ENCODE measurements at places on chromosomes 4 and X.

DNA sequence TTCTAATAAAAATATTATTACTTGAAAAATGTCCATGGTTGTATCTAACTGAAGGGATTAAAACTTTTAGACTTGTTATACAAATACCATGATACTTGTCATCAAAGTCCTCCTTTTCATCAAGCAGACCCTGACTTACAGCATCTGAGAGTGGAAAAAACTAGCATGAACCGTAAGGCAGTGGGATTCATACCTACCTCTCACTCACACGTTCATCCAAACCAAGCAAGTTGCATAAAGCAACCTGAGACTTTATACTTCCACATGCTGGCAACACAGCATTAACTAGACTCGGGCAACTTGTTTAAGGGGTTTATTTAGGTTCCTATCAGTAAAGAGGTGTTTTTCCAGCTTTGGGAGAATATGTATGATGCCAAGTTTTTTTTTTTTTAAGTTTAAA lies 22.6 kb upstream of the TLR7 start:
- no peak for DNase-seq

DNA sequence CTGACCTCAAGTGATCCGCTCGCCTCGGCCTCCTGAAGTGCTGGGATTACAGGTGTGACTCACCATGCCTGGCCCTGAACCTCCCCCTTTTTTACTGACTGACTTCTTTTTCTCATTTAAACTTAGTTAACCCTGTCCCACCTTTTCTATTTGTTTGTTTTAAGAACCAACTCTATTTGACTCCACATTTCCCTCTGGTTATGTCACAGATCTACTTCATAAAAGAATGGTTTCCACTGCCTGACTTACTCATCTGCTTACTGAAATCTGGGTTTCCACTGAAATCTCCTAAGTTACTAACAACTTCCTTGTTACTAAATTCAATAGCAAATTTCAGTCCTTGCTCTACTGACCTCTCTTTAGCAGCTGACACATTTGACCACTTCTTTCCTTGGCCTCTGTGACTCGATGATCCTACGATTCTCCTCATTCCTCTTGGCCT lies 28.0 kb upstream of the NSUN7 start:
- no peak for DNase-seq

- no peak for DNase-seq
Observed at GRCh38 chrX:40685362-40685918, 38.1 kb upstream of the CXorf38 start.

DNA sequence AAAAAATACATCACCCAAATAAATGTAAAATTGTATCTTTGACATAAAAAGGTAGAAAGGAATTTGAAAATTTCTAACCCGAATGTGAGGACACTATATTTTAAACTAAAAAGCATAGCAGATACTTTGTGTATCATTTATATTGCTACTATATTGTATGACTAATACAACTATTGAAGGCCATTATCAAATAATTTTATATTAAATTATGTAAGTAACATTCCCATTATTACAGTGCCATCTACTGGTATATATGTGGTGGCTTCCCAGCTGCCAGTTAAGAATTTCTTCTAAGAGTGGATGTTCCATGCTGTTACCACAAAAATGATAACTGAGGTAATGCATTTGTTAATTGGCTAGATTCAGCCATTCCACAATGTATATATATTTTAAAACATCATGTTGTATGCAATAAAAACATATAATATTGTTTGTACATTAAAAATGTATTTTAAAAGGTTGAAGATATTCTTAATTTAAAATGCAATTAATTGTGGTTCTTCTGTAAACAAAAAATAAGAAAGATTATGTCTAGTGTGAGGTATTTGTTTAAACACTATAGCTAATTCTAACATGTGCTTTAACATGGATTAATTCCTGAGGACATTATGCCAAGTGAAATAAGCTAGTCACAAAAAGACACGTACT lies 65.3 kb downstream of the EGF start:
- DNase-seq = no peak

DNA sequence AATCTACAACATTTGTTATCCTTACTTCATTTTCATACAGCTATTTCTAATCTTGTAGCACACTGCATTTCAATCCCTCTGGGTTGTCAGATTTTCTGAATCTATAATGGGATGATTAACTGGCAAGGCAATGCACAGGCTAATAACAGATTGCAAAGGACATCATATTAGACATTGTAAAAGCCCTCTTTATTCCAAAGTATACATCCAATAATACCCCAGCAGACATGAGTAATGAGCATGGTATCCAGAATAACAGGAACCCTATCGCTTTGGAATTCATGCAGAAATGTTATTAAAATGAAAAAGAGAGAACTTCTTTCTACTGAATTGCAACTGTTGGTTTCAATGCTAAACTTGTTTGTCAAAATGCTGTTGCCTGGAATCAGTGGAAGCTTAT lies 122.9 kb downstream of the C4orf33 start:
- no peak for DNase-seq

DNA sequence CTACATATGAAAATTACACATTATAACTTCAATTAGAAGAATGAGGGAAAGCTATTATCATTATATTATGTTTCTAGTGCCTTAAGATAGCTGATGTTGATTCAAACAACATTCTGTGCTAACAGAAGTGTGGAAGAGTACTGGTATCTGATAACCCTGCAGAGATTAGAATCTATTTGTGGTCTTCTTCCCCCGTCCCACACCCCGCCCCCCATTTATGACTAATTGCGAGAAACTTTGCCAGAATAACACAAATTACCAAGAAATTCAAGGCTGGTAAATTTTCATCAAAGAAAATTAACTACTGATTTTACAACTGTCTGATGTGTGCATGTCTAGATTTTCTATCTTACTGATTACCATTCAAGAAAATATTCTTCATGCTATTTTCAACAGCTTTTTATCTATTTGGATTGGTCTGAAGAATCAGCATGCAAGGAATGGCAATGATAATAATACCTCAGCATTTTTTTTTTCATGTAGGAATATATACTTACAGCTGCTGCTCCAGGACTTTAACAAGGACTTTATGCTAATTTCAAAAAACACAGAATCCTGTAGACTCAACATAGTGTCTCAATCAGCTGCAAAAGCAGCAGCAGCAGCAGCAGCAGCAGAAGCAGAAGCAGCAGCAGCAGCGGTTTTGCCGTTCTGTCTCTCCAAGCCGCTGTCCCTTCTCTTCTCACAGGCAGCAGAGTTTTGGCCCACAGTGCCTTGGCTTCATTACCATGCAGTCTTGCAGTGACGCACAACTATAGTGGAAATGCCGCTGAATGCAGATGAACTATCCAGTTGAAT lies 126.7 kb downstream of the FRYL start:
- peak; percentile 44 for DNase-seq

- DNase-seq = no peak
Observed at GRCh38 chr4:114562176-114562904, 36.3 kb upstream of the UGT8 start.

GRCh38 chr4:185237175-185237574 lies 27.8 kb downstream of the SNX25 start:
- DNase-seq = no peak

DNA sequence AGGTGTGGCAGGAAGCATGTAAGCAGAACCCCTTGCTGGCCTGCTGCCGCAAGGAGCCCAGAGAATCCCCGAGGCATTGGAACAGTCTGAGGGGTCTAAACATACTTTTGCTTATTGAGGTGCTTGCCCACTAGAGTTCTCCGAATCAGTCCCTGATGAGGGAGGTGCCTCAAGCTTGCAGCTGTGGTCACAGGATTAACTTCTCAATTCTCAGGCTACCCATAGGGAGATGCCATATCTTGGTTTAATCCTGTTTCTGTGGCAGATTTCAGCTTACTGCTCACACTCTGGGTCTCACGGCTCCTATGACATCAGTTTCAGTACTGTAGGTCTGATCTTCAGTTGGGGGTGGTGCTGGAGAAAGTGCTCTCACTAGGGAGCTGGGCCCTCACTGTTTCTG lies 39.9 kb downstream of the CCNG2 start:
- DNase-seq = no peak

DNA sequence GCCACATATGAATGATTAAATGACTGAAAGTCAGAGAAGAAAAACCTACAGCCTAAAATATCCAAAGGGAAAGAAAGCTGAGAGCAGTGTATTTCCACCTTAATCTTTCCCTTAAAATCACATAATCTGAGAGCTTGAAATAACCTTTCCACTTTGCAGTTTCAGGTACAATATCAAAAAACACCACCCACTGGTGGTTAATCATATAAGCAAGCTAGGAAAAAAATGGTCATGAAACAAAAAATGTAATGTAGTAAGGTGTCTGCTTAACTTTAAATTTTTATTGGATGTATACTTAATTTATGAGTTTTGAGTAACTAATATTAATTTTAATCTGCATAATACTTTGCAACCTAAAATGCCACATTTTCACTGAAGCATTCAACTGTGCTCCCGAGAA lies 3.2 kb downstream of the PRDM5 start:
- no peak for DNase-seq

GRCh38 chr4:184032091-184032490 lies 127.0 kb downstream of the STOX2 start:
- no peak for DNase-seq

DNA sequence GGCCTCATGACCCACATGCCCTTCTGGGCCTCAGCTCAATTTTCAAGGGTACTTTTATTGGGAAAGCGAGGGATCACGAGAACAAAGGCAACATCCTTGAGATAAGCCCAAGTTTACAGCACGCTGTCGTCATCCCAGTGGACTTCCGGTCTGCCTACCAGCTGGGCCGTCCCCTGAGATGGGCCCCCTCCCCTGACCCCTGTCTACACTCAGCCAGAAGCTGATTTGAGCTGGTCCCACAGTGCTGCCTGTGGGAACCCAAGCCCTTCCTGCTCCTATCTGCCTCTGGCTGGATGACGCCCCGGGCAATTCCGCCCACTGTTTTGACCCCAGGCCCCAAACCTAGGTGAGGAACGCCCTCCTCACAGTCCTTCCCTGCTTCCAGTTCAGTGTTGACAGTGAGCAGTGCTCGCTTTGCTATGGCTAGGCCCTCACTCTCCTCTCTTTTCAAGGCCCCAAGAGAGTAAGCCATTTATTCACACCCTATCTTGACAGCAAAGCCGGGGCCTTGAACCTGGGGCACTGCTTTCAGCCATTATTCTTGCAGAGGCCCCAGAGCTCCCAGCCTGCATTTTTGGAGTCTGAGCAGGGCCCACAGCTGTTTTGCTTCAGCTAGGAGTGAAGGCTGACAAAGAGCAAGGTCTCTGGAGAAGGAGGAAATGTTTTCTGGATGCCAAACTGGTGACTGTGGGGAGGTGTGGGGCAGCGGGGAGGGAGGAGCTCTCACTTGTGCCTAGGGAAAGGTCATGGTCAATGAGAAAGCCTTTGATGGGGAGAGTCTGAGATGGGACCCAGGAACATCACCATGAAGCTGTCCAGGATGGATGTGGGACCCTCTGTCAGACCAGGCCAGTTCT lies 164.6 kb upstream of the BCOR start:
- DNase-seq = no peak

- no peak for DNase-seq
Observed at GRCh38 chrX:133685822-133686221, 270.5 kb upstream of the GPC4 start.

GRCh38 chrX:149987613-149988012 lies 49.3 kb upstream of the EOLA2 start:
- no peak for DNase-seq

DNA sequence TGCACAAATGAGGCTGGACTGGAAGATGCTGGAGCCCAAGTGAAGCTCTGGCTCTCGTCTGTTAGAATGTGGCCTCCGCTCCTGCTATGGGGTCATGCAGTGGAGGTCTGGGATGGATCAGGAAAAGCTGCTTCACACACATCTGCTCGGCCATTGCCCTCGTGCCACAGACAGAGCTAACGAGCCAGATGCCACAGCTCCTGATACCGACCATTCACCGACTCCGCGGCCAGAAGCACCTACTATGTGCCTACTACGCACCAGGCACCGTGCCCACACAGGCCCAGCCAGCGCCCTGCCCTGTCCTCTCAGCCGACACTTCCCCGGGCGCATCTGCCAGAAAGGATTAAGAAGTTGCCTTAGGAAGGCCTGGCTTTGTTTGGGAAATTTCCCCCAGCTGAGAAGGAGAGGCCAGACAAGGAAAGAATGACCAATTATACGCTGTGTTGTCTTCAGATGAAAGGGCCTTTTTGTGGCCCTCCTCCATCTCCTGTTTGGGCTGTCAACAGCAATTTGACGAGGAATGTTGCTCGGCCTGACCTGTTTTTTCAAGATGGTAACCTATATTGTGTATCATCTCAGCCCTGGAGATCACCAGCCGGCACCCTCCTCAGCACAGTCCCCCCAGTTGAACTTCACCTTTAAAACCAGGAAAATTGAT lies 34.3 kb downstream of the HMX1 start:
- DNase-seq = no peak

DNA sequence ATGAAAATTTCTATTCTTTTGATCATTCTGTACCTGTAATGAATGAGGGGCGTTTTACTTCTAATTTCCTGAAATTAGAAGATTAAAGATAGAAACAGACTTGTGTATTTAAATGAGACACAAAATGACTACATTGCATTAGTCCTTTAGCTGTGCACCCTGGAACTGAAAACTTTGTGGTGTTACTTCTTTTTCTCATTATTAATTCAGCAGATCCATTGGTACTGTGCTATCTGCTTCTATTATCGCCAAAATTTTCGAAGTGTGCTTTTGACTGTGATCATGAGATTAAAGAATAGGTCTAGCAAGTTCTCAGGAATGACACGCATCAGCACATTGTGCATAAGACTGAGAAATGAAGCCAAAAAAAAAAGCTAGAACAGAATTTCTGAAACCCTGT lies 1938.9 kb upstream of the TENM3 start:
- no peak for DNase-seq

DNA sequence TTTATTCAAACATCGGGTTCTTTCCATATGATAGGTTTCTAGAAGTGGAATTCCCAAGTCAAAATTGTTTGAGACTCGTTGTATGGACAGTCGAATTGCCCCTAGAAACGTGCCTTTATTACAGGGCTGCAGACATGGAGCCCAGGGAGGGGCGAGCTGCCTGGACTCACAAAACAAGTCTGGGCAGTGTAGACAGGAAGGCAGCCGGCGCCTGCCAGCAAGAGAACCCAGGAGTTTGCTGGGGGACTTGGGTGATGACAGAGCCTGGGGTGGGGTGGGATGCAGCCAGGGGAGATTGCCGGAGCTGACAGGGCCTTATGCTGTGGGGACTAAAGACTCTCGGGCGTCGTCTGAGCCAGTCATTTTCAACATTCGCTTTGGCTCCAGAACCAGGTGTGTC lies 107.4 kb upstream of the MSX1 start:
- no peak for DNase-seq

- no peak for DNase-seq
Observed at GRCh38 chr4:78951862-78952472, 12.7 kb upstream of the PAQR3 start.

GRCh38 chr4:38101563-38101962 lies 141.4 kb downstream of the PTTG2 start:
- DNase-seq = no peak

GRCh38 chr4:3044870-3045819 lies 29.2 kb downstream of the HTT-AS start:
- DNase-seq = peak; percentile 50

- no peak for DNase-seq
Observed at GRCh38 chrX:65900850-65901844, 138.7 kb downstream of the VSIG4 start.

- no peak for DNase-seq
Observed at GRCh38 chr4:80926446-80926845, 104.1 kb upstream of the BMP3 start.

- DNase-seq = no peak
Observed at GRCh38 chrX:8822002-8822401, 20.8 kb upstream of the FAM9A start.

Measured in stimulated activated CD8-positive, alpha-beta memory T cell treated with anti-CD3 and anti-CD28 coated beads, Interleukin-4, amount 100 ng/mL, for 24 hours (primary cell).